ENCODE measurements at places on chromosomes 13 and 19. TPM values are rescaled to one million over a fixed set of nuclear protein-coding genes. Genes with fewer than 3 reads are reported as not detected.

DNA sequence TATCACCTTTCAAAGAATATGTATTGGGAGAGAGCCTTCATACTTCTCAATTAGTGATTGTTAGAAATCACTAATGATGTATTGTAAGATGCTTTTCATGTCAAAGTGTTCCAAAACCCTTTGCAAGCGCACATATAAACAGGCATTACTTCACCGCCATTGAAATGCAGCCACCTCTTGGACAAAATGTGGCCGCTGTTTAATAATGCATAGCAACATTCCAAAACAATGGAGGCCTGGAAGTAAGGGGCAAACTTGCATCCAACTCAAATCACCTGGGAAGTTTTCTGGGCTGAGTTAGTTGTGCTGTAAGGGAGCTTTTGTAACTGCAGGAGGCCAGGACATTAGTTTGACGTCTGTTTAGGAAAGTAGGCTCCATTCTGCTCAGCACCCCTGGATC, 438.1 kb downstream of the FGF9 start:
- no peak for DNase-seq

GRCh38 chr19:13906521-13906904, 512 bp downstream of the CC2D1A start:
- peak; percentile 38 for DNase-seq

- no peak for DNase-seq
Measured at GRCh38 chr13:30276178-30276577, 31.2 kb downstream of the KATNAL1 start.

DNA sequence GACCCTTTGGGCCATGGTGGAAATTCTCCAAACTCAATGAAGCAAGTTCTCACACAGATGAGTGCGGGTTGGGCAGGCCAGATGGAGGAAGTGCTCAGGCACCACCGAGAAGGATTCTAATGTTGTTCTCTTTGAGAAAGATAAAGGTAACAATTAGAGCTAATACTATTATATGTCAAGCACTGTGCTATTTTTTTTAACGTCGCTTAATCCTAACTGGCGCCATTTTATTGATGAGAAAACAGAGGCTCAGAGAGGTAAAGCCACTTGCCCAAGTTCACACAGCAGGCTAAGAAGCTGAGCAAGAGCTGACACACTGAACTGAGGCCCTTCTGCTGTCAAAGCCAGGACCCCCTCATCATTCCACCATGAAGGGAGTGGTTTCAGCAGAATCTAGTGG, 1.0 kb downstream of the FBL start:
- DNase-seq, result peak; percentile 17

GRCh38 chr13:70518081-70518480, 409.8 kb upstream of the KLHL1 start:
- no peak for DNase-seq

GRCh38 chr13:43005460-43006236, 13.6 kb upstream of the EPSTI1 start:
- DNase-seq, result peak; percentile 34

Gene POU4F1
- total RNA-seq, result not detected

DNA sequence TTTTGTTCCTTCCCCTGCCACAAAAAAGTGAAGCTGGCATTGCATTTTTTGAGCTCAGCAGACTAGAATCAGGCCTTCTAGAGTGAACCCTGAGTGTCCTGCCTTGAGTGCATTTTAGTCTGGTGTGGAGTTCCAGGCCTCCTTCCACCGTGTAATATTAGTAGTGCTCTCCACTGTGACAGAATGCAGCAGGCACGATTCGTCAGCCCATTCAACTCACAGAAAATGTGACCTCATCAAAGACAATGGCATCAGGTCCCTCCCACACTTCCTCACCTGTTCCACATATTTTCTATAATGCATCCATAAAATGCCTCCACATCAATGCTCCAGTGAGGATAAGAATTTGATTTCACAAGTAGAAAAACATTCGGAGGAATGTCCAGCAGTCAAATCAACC, 227.6 kb downstream of the FGF9 start:
- DNase-seq, result no peak

Gene NUMBL
- total RNA-seq, result 49.7 TPM

Gene PSPN
- 0.22 TPM for total RNA-seq

DNA sequence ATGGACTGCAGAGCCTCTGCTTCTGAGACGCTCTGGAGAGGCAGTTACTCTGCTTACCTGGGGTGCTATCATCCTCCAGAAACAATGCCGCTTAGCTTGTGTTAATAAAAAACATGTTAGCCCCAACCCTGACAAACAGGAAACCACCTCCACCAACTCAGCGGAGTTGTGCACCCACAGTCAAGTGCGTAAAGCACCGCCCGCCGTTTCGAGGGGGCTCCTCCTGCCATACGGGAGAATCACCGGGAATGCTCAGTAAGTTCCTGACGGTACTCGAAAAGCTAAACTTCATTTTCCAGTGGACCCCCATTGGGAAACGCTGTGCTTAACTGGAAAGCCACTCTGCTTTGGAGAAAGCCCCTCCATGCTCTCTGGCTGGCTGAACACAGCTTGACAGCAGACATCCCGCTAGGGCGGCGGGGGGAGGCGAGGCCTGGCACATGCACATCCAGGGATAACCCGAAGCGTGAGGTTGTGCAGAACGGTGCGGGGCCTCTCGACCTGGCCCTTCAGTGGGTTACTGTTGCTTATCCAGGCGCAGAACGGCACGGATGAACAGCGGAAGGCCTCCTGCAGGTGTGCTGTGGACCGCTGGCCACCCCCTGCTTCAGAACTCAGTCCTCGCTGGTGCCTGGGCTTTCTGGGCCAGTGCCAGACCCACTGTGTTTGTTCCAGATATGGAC, 17.1 kb downstream of the GAS6 start:
- no peak for DNase-seq

- peak; percentile 57 for DNase-seq
Measured at GRCh38 chr13:32309312-32310133, 5.6 kb downstream of the ZAR1L start.

Gene PABPC3
- under 0.01 TPM for total RNA-seq

Gene SERTAD3
- total RNA-seq, result 37.9 TPM

- DNase-seq, result peak; percentile 37
Measured at GRCh38 chr19:15197275-15197941, 3.4 kb downstream of the NOTCH3 start.

GRCh38 chr13:83057119-83057518, 825.2 kb downstream of the SLITRK1 start:
- peak; percentile 63 for DNase-seq

GRCh38 chr19:51326216-51327065, 15.0 kb downstream of the IGLON5 start:
- no peak for DNase-seq

DNA sequence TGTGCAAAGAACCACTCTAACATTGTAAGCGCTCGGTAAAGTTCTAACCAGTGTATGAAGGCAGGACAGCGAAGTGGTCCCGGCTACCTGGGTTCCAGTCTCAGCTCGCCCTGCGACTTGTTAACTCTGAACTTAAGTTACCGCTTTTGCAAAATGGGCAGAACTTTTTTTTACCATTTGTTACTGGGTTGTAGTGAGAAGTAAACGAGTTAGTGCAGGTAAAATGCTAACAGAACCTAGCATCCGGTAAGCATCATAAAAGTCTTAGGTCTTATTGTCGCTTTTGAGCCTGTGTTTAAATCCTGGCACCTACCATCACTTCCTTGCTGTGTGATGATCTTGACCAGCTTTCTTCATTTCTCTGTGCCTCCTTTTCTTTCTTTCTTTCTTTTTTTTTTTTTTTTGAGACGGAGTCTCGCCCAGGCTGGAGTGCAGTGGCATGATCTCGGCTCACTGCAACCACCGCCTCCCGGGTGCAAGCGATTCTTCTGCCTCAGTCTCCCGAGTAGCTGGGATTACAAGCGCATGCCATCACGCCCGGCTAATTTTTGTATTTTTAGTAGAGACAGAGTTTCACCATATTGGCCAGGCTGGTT, 734 bp upstream of the TRMT1 start:
- DNase-seq, result peak; percentile 24

DNA sequence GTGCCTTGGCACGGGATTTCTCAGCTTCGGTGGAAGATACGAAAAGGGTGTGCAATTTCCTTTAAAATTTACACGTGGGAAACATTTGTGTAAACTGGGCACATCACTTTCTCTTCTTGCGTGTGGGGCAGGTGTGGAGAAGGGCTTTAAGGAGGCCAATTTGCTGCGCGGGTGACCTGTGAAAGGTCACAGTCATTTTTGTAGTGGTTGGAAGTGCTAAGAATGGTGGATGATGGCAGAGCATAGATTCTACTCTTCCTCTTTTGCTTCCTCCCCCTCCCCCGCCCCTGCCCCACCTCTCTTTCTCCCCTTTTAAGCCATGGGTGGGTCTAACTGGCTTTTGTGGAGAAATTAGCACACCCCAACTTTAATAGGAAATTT, 7.2 kb downstream of the SLITRK5 start:
- DNase-seq, result no peak

Gene SMIM24
- total RNA-seq, result not detected

- no peak for DNase-seq
Measured at GRCh38 chr13:63625869-63626268, 2210.2 kb upstream of the PCDH20 start.

GRCh38 chr13:46165485-46166223, 16.3 kb downstream of the LCP1 start:
- no peak for DNase-seq

DNA sequence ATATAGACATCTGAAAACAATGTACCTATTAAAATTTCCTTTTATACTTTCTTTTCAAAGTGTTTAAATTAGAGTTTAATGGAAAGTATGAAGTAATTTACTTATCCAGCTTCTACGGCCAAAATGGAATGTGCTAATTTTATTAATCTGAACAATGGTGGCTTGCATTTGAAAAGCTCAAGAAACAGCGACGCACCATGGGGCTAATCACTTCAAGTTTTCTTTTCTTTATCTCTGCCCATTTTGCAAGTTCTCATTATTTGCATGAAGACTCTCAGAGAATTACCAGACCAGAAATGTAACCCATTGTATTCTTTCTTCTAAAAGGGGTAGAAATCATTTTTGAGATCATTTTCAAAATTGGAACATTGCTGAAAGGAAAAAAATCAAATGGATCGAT, 204.0 kb upstream of the STARD13 start:
- no peak for DNase-seq

Gene PRODH2
- not detected for total RNA-seq

Gene ZNF728
- not detected for total RNA-seq

Gene AMH
- total RNA-seq, result not detected

DNA sequence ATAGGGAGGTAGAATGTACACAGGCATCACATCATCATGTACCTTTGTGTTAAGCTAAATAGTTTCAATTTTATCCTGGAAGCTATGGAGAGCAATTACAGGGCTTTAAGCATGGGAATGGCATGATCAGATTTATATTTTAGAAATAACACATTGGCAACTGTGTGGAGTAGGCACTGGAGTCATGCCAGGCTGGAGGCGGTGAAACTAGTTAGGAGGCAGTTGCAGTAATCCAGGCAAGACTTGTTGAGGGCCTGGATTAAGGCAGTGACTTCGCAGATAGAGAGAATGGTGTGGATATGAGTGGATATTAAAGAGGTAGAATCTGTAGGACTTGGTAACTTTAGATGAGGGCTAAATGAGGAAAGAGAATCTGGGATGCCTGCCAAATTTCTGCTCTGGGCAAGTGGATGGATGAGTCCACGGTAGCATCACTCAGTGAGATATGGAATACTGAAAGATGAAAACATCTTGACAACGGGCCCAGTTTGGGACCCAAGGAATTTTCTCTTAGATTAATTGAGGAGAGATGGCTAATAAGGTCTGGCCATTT, 506.2 kb downstream of the FGF9 start:
- DNase-seq, result no peak

Gene C19orf67
- not detected for total RNA-seq
